ENCODE measurements at places on chromosomes 7 and 10. TPM values are rescaled to one million over a fixed set of nuclear protein-coding genes. Genes with fewer than 3 reads are reported as not detected.

DNA sequence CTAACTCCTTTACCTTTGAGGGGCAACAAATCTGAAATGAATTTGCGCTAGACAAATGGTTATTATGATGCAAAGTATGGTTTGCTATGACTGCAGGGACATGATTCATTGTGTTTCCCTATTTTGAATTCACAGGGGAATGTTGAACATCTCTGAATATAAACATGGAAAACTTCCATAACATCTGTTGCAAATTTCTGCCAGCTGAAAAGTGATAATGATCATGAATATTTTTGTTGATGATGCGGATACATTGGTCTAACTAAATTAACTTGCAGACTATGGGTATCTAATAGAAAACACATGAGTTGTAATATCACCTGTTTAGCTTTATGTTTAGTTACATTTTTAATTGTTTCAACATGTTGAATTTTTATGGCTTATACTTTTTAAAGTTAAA is 1325.5 kb downstream of the REEP3 start:
- DNase-seq: no peak

DMBT1 gene
- 0.01 TPM for polyA plus RNA-seq

TMEM106B gene
- polyA plus RNA-seq: 45.0 TPM

DNA sequence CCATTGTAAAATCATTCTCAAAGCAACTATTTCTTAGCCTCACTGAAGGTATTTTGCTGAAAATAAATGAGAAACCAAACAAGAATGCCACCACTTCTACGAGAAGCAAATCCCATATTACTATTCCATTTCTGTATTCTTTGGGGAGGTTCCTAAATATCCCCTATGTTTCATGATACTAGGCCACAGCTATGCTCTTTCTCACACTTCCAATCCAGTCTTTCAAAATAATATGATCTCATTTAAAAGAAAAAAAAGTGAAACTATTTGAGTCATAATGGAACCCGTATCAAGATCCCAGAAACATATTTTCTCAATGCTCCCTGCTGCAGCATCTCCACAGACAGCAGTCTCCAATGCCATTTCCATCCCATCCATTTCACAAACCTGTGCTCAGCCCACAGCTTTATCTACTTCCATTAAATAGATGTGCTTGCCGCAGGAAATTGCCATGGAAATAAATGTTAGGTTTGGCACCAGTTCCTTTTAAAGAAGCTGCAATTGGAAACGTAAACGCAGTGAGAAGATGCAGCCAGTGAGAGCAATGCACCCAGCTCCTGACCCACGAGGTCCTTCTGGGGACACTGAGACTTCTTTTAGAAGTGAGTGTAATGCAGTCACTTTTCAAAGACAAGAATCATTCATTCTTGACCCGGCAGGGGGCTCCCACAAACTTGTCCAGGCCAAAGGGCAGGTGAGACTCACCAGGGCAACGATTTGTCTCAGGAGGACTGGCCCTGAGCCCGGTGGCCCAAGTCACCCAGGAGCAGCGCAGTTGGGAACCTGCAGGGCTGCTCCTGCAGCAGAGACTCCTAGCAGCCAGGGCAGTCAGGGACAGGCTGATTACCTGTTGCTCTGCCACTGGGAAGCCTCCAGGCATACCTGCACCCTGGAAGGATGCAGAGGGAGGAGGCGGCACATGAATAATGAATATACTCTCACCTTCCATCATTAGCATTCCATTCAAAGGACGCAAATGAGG is 99.6 kb downstream of the C10orf90 start:
- no peak for DNase-seq

All from BJ (cell line).